SK-N-MC (cell line): ENCODE measurements at places on chromosomes 3 and 15.

GRCh38 chr3:15052335-15053242 lies 12.5 kb downstream of the MRPS25 start:
- no peak for DNase-seq

- no peak for DNase-seq
These were observed 304.4 kb downstream of the KBTBD8 start for GRCh38 chr3:67302489-67302888.

- no peak for DNase-seq
These were observed at the start of gene TRIM59 for GRCh38 chr3:160449636-160450598. Gene TRIM59, minus strand, starts transcription at chr3:160449786. Its CDS starts 10,603 bp downstream, at chr3:160439183.

GRCh38 chr3:133970339-133970738 lies 59.4 kb downstream of the SLCO2A1 start:
- no peak for DNase-seq

- DNase-seq = no peak
These were observed 4.6 kb downstream of the FSIP1 start for GRCh38 chr15:39778021-39778420.

DNA sequence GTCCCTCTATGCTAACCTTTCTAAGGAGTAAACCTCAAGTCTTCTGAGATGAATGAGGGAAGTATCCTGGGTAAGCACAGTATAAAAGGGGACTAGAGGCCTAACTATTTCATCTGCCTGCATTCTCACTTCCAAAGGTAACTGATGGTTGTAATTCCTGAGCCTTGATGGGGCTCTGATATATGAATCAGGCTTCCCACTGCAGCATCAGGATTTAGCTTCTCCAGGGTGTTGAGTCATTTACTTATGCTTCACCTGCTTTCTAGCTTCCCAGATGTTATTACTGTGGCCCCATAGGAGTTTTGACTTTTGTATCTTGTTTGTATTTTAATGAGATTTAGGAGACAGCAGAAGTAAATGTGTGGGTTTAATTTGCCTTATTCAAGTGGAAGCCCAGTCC lies 207.3 kb upstream of the EIF1B start:
- DNase-seq = no peak
